ENCODE measurements at places on chromosomes 5 and 9.

- DNase-seq: no peak
These were observed 72.1 kb upstream of the ARAP3 start for GRCh38 chr5:141753971-141754713.

DNA sequence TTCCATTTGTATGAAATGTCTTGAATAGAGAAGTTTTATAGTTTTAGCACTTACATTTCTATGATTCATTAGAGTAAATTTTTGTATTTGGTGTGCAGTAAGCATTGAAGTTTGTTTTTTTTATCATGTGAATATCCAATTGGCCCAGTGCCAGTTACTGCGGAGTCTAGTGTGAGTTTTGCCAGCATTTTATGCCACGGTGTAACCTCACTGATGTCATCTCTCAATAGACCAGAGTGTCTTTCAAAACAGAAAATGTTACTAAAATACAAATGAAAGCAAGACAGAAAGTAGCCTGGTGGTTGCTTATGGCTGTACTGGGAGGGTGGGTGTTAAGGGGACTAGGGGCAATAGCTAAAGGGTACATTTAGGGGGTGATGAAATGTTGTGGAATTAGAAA lies 62.8 kb downstream of the IPPK start:
- no peak for DNase-seq

DNA sequence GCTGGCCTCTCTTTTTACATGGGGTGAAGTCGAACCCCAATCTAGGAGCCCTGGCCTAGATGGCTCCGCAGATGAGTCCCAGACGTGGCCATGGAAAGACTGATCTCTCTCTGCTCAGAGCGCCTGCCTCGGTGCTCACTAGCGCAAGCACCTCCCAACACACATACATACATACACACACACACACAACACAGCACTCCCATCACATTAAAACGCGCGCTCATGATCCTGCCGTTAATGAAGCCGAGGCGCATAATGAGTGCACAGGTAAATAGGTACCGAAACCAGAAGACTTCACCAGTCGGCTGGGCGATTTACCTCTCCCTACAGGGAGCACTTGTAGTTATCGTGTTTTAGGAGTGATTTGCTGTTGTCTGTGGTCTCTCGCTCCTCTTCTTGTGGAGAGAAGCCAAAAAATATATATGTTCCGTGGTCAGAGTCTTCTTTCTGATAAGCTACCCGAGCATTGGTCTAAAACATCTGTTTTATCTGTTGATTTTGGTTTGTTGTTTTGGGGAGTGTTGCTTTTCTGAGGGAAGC lies 207.7 kb downstream of the MEF2C start:
- DNase-seq: no peak

GRCh38 chr5:55638455-55638854 lies 73.7 kb downstream of the SLC38A9 start:
- no peak for DNase-seq

- DNase-seq: no peak
These were observed 212.9 kb downstream of the SPATA31A6 start for GRCh38 chr9:42396318-42396717.

DNA sequence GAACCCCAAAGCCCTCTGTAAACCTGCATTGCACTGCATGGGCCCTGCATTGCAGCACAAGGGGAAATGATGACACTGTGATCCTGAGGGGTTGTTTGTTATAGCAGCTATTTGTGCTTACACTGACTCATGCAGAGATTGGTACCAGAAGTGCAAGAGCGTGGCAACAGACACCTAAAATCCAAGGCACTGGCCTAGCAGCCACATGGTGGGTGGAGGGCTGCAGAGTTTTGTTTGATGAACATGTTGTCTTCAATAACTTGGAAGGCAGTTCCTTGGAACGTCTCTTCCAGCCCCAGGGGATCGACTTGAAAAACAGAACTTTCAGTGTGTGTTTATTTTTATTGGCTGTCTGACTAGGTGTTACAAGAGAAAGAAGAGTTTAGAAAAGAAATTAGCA lies 14.5 kb downstream of the FCN2 start:
- DNase-seq: no peak

DNA sequence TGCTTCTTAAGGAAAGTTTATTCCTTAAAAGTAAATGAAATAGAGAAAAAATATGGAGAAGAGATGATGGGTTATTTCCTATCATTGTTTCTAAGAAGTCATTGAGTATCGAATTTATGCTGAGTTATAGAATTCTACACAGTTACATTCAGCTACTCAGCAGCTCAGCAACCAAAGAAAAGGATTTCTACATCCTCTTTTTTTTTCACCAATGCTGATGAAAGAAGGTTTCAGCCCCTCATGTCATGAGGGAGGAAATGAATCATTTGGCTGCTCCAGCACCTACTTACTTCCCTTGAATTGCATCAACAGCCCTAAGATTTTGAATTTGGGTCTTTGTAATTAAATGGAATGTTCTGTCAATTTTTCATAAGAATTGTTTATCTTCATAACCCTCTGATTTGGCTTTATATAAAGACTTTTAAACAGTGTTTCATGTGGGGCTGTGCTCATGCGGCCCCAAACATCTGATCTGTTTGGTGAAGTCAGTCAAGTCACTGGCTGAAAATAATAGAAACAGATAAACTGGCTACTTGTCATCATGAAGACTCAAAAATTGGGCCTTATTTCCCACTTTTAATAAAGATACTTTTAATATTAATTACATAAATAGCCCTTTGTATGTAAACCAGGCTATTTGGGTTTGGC lies 18.5 kb upstream of the SNX2 start:
- no peak for DNase-seq

DNA sequence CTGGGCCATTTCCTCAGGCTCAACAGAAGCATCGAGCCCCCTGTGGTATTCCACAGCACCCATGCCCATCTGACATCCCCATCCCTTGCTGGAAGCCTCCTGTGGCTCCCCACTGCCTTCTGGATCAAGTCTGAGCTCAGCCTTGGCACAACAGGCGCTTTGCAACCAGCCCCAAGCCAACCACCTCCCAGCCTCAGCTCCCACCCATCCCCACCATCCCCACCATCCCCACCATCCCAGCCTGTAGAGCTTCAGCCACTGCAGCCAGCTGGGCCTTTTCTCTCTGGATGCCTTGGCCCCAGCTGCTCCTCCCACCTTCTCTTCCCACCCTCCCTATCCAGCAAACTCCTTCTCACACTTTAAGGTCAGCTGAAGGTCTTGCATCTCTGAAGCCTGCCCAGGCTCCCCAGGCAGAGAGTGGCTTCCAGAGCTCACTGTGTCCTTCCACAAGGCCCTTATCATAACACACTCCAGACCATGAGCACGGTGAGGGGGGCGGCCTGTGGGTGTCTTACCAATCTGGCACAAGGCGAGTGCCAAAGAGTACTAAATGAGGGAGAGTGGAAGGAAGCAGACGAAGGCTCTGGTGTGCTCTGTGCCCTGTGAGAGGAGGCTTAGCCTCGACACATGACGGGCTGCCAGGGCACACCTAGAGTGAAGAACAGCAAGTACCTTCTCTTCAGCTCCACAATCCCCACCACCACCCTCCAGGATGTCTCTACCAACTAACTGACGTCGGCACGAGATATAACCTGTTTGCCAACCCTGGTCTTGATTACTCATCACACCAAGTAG lies 6.5 kb downstream of the HIGD2A start:
- DNase-seq: no peak

DNA sequence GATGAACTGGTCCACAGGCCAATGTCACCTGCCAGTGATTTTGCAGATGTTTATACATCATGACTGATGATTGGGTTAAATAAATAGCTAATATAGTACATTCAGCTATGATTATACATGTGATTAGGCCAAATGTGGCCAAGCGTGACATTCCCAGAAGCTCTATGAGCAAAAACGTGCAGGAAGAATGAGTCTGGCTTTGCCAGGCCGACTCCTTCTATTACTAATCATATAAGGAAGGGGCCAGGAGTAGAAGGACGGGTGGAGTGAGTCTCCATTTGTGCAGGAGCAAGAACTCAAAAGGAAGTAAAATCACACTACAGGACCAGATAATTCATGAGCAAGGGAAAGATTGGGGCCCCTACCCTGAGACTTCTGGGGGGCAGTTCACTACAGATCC lies 178.2 kb downstream of the ROR2 start:
- DNase-seq: no peak

GRCh38 chr5:178241688-178242231 lies 9.2 kb upstream of the PHYKPL start:
- no peak for DNase-seq

- DNase-seq: no peak
These were observed 60.1 kb upstream of the STK32A start for GRCh38 chr5:147174671-147175265.

DNA sequence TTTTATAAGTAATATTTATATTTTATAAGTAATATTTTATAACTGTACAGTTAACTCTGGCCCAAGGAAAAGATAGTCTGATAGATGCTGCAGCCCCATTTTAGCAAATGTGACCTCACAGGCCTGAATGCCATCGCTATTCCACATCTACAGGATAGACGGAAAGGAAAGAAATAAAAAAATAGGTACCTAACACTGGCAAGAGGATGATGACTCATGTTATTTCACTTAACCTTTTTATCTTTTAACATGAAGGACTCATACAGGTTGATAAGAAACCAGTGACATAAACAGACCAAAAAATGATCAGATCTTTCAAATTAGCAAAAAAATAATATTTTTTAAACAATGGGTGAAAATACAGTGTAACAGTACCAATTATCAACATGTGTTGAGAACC lies 2.7 kb downstream of the CD274 start:
- no peak for DNase-seq

DNA sequence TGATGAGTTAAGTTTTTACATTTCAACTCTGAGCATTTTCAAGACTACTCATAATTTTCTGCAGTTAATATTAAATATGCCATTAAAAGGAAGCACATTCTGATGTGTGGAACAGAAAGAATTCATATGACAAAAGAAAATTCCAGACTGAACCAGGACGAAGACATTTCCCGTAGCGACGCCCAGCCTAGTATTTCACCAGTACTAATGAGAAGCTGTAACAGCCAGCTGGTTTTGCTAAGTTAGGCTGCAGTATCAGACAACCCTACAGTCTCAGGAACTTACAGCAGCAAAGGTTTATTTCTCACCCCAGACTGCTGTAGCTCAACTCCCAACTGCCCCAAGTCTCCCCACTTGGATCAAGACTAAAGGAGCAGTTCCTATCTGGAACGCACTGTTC lies 91.6 kb downstream of the TMEM174 start:
- no peak for DNase-seq

- no peak for DNase-seq
These were observed 12.2 kb upstream of the RAPGEF6 start for GRCh38 chr5:131647048-131647769.

- DNase-seq: no peak
These were observed 616.3 kb downstream of the EBF1 start for GRCh38 chr5:158483281-158483860.

DNA sequence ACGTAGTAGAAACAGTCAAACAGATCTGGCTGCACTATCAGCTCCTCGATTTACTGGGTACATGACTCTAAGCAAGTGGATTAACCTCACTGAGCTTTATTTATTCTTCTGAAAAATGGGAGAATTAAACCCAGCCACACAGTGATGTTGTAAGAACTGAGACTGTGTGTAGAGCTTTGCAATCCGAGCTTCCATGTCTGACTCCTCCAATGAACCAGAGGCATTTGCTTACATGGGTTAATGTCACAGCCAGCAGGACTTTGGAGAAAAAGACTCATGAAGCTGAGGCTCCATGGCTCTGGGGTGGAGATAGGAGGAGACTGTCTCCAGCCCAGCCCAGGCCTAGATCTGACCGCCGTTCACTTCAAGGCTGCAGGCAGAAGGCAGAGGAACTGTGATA lies 201.3 kb downstream of the CDK5RAP2 start:
- DNase-seq: no peak

- DNase-seq: no peak
These were observed 105.3 kb downstream of the SIL1 start for GRCh38 chr5:139092741-139093343.

GRCh38 chr5:61339764-61340163 lies 7.7 kb downstream of the ZSWIM6 start:
- DNase-seq: no peak

- DNase-seq: no peak
These were observed 291.2 kb downstream of the ADAMTS6 start for GRCh38 chr5:65190328-65191053.

DNA sequence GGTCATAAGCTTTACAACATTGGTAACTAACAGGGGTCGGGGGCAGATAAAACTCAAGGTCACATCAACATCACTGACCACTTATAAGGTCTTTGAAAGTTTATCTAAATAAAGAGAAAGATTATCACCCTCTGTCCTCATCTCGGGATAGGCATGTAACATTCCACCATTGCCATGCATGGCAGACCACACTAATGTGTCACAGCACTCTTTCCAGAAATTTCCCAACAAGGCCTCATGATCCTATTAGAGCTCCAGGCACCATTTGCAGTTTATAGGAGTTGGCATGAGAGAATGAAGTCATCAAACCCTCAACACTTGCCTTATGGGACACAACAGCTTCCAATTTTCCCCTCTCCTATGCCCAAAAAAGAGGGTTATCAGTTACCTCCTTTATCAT lies 31.9 kb upstream of the ZNF622 start:
- DNase-seq: no peak

DNA sequence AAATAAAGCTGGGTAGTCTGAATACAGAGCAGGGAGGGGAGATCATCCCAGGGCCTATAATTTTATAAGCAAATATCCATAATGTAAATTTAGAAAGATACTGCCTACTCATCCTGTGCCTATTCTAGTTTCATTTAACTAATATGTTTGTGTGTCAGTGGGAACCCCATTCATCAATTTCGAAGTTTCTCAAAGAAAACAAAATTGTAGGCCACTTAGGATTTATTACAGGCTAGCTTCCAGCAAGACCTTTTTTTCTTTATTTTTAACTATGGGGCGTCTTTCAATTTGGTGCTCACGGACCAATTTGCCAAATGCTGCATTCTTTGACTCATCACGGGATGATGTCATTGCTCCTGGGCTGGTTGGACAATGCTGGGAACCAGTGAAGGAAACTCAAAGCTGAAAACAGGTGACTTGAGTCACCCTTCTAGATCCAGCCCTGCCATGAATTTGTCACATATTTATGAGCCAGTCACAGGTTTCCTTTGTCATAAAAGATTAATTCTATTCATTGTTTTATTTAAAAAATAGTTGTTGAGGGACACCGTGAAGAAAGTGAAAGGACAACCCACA lies 13.4 kb downstream of the PCSK5 start:
- DNase-seq: no peak

DNA sequence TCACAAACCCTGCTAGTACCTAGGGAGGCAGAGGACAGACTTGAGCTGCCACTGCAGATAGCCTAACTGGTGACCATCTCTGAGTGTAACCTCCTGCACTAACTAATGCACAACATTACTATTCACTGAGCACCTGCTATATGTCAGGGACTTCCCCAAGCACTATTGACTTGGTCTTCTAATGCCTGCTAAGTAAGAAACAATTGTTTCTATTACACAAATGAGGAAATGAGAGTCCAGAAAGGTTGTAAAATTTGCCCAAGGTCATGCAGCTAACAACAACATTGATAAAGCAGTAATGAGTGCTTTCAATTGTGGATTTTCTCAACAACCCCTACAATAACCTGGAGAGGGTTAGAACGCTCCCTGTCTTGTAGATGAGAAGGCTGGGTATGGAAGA lies 183.7 kb downstream of the ZNF462 start:
- DNase-seq: no peak

GRCh38 chr9:114852050-114852594 lies 46.3 kb upstream of the TNFSF15 start:
- DNase-seq: no peak
